ENCODE measurements at places on chromosomes 5 and 9.

- no peak for DNase-seq
Observed at GRCh38 chr5:175478008-175478383, 364 bp upstream of the SFXN1 start.

- no peak for DNase-seq
Observed at GRCh38 chr5:103424453-103425205, 138.0 kb downstream of the NUDT12 start.

DNA sequence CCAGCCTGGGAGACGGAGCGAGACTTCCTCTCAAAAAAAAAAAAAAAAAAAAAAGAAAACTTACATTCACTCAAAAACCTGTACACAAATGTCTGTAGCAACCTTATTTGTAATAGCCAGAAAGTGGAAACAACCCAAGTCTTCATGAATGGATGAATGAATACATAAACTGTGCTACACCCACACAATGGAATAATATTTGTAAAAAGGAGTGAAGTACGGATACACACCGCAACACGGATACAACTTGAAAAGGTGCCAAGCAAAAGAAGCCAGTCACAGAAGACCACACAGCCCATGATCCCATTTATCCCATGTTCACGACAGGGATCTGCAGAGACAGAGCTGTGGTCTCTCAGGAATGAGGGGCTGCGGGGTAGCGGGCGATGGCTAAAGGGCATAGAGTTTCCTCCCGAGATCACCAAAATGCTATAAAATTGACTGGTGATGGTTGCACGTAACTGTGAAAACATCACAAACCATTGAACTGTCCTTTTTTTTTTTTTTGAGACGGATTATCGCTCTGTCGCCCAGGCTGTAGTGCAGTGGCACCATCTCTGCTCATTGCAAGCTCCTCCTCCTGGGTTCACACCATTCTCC, 76.2 kb upstream of the COL5A1 start:
- DNase-seq, result no peak

DNA sequence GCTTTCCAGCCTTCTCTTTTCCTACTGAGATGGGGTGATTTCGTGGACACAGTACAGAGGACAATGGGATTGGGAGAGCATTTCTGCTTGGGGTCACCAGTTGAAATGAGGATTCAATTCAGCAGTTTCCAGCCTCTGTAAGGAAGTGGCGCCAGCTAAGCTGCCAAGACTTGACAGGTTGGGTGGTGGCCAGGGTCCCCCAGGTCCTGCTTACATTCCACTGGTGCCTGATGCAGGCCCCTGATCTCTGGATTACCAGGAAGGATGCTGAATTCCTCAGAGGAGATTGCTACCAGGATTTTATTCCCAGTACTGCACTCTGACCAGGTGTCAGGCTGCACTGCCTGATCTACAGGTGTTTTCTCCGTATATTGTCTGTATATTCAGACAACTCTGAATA, 119.7 kb downstream of the PSD2 start:
- DNase-seq, result no peak

DNA sequence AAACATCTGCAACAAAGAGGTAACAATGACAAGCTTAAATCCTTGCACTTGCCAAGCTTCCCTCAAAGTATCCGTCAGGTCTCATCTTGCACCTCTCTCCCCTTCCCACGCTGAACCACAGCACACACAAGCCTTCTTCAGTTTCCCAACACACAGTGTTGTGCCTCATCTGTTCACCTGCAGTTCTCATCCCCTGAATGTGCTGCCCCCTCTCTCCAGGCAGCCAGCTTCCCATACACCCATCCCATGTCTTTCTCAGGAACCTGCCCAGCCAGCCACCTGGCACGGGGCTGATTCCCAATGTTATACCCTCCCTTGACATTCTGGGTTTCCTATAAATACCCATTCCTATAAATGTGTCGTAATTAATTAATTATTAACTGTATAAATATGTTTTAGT, 314.8 kb downstream of the PRELID2 start:
- no peak for DNase-seq

DNA sequence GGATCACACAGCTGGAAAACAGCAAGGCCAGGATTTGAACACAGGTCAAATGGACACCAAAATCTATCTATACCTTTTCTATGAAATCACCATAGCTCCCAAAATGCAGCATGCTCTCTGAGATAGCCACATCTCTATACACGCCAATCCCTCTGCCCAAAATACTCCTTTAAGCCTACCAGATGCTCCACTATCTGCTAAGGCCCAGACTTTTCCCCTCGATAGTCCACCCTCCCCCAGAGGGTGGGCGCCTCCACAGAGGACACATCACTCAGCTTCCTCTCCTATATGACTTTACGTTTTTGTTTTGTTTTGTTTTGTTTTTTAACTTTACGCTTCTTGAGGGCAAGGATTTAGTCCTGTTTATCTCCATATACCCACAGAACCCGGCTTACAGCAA, 46.8 kb downstream of the MTMR12 start:
- no peak for DNase-seq

DNA sequence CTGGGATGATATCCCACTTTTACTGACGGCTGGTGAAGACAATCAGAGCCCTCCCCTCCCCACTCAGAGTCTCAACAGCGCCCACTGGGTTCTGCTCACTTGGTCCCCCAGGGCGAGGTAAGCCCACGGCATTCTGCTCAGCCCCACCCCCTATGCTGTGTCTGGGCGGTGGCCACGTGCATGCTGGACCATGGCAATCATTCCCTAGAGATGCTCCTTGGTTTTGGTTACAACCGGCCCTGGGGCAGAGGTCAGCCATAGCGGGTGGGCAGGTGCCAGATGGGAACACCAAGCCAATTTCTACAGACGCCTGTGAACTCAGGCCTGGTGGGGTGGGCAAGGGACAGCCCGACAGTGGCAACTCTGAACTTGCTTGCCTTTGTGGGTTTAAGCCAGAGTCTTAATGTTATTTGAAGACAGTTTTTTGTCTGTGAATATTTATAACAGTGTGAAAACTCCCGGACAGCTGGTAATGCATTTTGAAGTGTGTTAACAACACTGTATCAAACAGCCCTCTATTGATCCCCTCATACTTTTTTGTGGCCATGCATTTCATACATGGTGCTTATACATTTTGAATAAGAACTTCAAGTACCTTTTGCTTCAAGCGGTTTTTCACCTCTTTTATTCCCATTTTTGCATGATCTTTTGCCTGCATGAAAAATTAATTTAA, 94.2 kb downstream of the CRB2 start:
- DNase-seq, result no peak

DNA sequence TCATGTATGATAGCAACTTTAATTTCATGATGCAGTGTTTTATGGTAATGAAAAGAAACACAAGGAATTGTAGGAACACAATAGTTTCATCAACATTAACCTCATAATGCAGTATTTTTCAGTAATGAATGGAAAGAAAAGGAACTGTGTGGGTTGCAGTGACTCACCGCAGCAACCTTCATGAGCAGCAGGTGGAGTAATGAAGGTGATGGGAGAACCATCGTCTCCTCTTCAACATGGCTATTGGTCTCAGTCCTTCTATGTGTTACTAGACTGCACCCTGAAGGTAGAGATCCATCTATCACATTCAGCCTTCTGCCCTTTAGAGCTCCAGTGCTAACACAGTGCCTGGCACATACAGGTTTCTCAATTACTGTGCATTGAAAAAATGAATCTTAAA, 58.0 kb downstream of the TMEM215 start:
- DNase-seq, result no peak

Data from NCI-H2227 treated with DMSO at 0.1 percent for 48 hours (cell line).